Upper lobe of right lung (tissue), 1 donor: ENCODE measurements at places on chromosomes 6 and 20.

DNA sequence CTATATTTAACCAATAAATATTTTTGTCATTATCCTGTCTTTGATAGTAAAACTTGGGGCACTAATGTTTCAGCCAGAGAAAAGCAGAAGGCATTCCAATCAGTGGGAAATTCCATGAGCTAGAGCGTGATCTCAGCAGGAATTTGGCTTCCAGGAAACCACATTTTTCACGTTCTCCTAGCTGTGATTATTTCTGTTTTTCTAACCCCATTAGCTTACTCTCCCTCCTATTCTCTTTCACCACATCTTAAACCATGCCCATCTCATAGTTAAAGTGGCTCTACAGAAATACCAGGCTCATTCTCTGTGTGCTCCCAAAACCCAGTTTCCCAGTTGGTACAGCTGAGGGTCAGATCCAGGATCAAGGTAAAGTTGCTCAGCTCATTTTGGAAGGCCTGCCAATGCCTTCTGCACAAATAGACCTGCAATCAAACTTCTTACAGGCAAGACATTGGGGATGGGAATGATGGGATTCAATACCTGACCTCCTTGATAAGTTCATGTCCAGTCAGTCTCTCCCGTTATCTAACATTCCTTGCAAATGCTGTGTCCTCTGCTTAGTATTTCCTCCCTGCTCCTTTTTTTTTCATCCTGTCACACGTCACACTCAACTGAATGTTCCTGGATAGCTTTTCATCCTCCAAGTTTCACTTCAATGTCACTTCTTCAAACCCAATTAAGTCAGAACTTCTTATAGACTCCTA, 33.1 kb upstream of the TMEM30A start:
- no peak for DNase-seq

DNA sequence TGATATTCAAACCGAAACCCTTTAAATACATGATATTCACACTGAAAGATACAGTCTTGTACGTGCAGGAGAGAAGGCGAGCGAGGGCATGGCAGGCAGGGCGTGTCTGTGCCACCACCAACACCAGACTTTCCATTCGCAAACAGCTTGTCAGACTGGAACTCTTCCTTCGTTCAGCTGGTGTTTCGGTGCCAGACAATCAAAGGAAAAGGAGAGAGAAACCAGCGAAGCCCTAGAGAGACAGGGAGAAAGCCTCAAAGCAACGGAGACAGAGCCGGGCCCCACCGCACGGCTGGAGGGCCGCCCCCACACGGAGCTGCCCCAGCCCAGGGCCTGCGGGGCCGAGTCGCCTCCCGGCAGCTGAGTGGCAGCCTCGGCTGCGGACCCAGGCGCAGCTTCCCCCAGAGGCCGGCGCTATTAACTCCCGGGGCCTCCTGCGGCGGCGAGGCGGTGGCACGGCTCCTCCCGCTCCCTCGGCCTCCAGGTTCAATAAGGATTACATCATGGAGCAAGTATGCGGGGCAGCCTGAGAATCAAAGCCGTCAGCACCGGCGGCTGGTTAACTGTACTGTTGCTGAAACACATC, 32.1 kb upstream of the NR2E1 start:
- peak; percentile 81 for DNase-seq

DNA sequence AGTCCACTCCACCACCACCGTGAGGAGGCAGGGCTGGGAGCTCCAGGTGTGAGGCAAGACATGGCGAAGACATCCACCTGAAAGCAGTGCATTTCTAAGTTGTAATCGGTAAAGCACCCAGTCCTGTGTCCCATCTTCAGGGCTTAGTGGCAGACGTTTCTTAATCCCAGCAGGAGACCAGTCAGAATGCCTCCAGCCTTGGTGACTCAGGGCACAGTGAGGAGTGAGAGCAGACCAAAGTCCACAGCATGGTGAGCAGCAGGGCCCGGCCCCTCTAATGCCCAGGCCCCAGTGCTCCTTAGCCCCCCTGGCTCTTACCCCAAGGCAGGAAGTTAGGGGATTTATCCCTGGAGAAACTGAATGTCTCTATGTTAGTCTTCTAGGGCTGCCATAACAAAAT, 183.9 kb downstream of the SYNDIG1 start:
- DNase-seq, result no peak

- peak; percentile 70 for DNase-seq
Measured at GRCh38 chr6:21348504-21349195, 244.9 kb upstream of the SOX4 start.

GRCh38 chr6:134797400-134798113, 152.3 kb downstream of the ALDH8A1 start:
- no peak for DNase-seq

GRCh38 chr20:54611708-54612412, 136.5 kb downstream of the DOK5 start:
- DNase-seq, result no peak

- DNase-seq, result no peak
Measured at GRCh38 chr20:44967207-44967807, 995 bp downstream of the STK4 start.

GRCh38 chr6:66970373-66970772, 1263.3 kb upstream of the EYS start:
- DNase-seq, result no peak

- peak; percentile 64 for DNase-seq
Measured at GRCh38 chr6:20877008-20877937, 343.0 kb downstream of the CDKAL1 start.
